A549 treated with ZK216348 at 1 μM for 4 hours (cell line): ENCODE measurements at places on chromosomes 5 and 9. TPM values are rescaled to one million over a fixed set of nuclear protein-coding genes. Genes with fewer than 3 reads are reported as not detected.

PCDHA3 gene
- total RNA-seq = 0.68 to 1.2 TPM (median 1.0 TPM) in 5 replicates

ARSB gene
- total RNA-seq = 7.6 to 10.6 TPM (median 9.9 TPM) in 5 replicates

PRKACG gene
- not detected in 5 replicates for total RNA-seq

IL13 gene
- 0.13 TPM in 1 of 5 replicates, not detected in the others for total RNA-seq

SOHLH1 gene
- not detected in 5 replicates for total RNA-seq

F2RL2 gene
- total RNA-seq = 2.9 to 5.2 TPM (median 4.0 TPM) in 5 replicates

TLX3 gene
- not detected in 5 replicates for total RNA-seq

OBP2A gene
- total RNA-seq = not detected in 5 replicates

RBM27 gene
- 6.4 to 15.0 TPM (median 10.7 TPM) in 5 replicates for total RNA-seq

PCDHB12 gene
- total RNA-seq = not detected in 5 replicates

OLFM1 gene
- total RNA-seq = 8.1 to 11.4 TPM (median 9.5 TPM) in 5 replicates

NRG2 gene
- 1.3 to 2.3 TPM (median 2.0 TPM) in 5 replicates for total RNA-seq

TCF7 gene
- total RNA-seq = 10.0 to 14.9 TPM (median 13.3 TPM) in 5 replicates

ADAMTS6 gene
- total RNA-seq = 0.02 to 0.19 TPM (median 0.11 TPM) in 5 replicates

LRRTM2 gene
- not detected in 5 replicates for total RNA-seq

CORO2A gene
- total RNA-seq = 0.65 to 1.2 TPM (median 1.0 TPM) in 5 replicates

SPATA31C1 gene
- total RNA-seq = not detected in 5 replicates

CYLC2 gene
- not detected in 5 replicates for total RNA-seq

SKP1 gene
- 587 to 794 TPM (median 595 TPM) in 5 replicates for total RNA-seq

CXXC5 gene
- total RNA-seq = 12.7 to 22.8 TPM (median 19.7 TPM) in 5 replicates

CAMK4 gene
- total RNA-seq = not detected in 5 replicates

NSG2 gene
- total RNA-seq = not detected in 5 replicates

LCNL1 gene
- 0.08 to 0.18 TPM (median 0.12 TPM) in 3 of 5 replicates, not detected in the others for total RNA-seq

ZNF883 gene
- total RNA-seq = 0.81 to 0.97 TPM (median 0.92 TPM) in 5 replicates

PTTG1 gene
- total RNA-seq = 181 to 280 TPM (median 199 TPM) in 5 replicates

FST gene
- 3.0 to 4.5 TPM (median 4.4 TPM) in 5 replicates for total RNA-seq

SLC25A48 gene
- total RNA-seq = 0.22 TPM in 1 of 5 replicates, not detected in the others

AGXT2 gene
- not detected in 5 replicates for total RNA-seq

RORB gene
- not detected in 5 replicates for total RNA-seq

DMRT3 gene
- not detected in 5 replicates for total RNA-seq

BARHL1 gene
- total RNA-seq = not detected in 5 replicates

PPP3R2 gene
- total RNA-seq = not detected in 5 replicates

TAF11L6 gene
- not detected in 5 replicates for total RNA-seq

PCDHGA9 gene
- total RNA-seq = 0.09 TPM in 1 of 5 replicates, not detected in the others

STOM gene
- 170 to 261 TPM (median 191 TPM) in 5 replicates for total RNA-seq

MINAR2 gene
- not detected in 5 replicates for total RNA-seq

CARD9 gene
- 0.85 to 2.3 TPM (median 1.0 TPM) in 5 replicates for total RNA-seq

NR3C1 gene
- total RNA-seq = 27.7 to 41.1 TPM (median 37.9 TPM) in 5 replicates

C9orf153 gene
- total RNA-seq = 0.14 to 0.46 TPM (median 0.35 TPM) in 4 of 5 replicates, not detected in the other

CA9 gene
- total RNA-seq = 3.0 to 7.1 TPM (median 6.1 TPM) in 5 replicates

MROH2B gene
- total RNA-seq = not detected in 5 replicates

FUT7 gene
- total RNA-seq = 0.07 TPM in 1 of 5 replicates, not detected in the others

PTCD2 gene
- 7.1 to 11.8 TPM (median 10.2 TPM) in 5 replicates for total RNA-seq

PCDHA11 gene
- total RNA-seq = 0.04 to 0.20 TPM (median 0.08 TPM) in 5 replicates

NPR3 gene
- 15.6 to 22.5 TPM (median 19.0 TPM) in 5 replicates for total RNA-seq

PRUNE2 gene
- total RNA-seq = not detected in 5 replicates

ADGRD2 gene
- not detected in 5 replicates for total RNA-seq

ZFP2 gene
- not detected in 5 replicates for total RNA-seq

SLC36A3 gene
- not detected in 5 replicates for total RNA-seq

PCDHGB7 gene
- total RNA-seq = 0.05 to 0.08 TPM (median 0.06 TPM) in 3 of 5 replicates, not detected in the others

ATP10B gene
- not detected in 5 replicates for total RNA-seq

FGF10 gene
- not detected in 5 replicates for total RNA-seq

WDR38 gene
- total RNA-seq = 0.13 to 0.19 TPM (median 0.19 TPM) in 3 of 5 replicates, not detected in the others

CDC20B gene
- 0.07 to 0.13 TPM (median 0.08 TPM) in 3 of 5 replicates, not detected in the others for total RNA-seq

ZFP62 gene
- 7.0 to 10.4 TPM (median 9.7 TPM) in 5 replicates for total RNA-seq

PCDHGA3 gene
- not detected in 5 replicates for total RNA-seq

DPM2 gene
- 34.0 to 47.1 TPM (median 44.5 TPM) in 5 replicates for total RNA-seq
